ENCODE measurements at places on chromosomes 6 and 20.

DNA sequence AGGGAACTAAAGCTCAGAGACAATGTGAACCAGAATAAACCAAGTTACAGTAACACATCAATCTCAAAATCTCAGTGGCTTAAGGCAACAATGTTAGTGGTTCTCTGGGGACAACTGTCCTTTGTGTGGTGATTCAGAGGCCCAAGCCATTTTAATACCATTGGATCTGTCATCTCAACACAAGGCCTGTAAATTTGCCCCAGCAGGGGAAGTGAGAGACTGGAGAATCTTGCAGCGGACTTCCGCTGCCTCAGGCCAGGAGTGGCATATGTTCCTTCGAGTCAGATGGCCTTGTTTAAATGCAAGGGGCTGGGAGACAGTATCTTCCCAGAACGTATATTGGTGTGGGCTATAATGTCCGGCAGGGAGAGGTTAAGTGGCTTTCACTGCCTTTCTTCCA is 126.0 kb downstream of the CD83 start:
- DNase-seq: no peak

DNA sequence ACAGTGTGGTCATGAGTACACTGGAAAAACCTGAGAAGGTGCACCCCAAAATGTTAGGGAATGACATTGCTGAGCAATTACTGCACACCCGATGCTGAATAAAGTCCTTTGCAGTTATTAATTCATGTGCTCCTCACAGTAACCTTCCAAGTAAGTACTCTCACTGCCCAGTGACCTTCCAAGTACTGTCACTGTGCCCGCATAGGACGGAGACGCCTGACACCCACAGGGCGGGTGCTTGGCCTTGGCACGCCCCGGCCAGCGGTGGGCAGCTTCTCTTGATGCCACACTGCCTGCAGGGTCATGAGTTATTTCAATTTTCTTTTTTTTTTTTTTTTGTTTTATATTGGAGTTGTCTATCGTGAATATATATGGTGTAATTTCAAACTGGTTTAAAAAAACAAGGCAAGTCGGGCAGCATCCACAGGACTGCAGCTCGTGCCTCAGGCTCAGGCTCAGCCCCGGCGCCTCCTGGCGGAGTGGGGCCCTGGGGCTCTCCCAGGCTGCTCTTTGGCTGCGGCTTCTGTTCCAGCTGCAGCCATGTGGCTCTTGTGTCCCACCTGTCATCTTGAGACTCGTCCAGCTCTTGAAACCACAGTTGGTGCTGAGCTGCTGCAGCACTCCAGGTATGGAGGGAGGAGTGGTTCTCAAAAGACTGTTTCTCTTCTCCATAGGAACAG is 27.0 kb downstream of the PNLDC1 start:
- no peak for DNase-seq

GRCh38 chr6:41288030-41288753 is 1.7 kb upstream of the TREM1 start:
- DNase-seq: no peak

GRCh38 chr6:20349225-20349624 is 52.5 kb upstream of the E2F3 start:
- no peak for DNase-seq

DNA sequence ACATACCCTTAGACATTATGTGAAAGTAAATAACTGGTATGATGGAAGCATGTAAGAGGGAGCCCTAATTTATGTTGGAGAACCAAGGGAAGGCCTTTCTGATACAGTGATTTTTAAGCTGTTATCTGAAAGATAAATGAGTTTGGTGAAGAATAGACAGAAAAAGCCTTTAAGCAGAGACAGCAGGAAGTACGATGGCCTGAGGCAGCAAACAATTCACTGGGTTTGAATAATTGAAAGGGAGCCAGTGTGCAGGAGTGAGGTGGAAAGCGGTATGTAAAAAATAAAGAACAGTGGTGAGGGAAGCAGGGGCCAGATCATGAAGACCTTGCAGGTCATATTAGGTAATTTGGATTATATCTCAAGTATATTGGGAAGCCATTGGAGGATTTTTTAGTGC is 4.1 kb upstream of the RAB23 start:
- DNase-seq: no peak

DNA sequence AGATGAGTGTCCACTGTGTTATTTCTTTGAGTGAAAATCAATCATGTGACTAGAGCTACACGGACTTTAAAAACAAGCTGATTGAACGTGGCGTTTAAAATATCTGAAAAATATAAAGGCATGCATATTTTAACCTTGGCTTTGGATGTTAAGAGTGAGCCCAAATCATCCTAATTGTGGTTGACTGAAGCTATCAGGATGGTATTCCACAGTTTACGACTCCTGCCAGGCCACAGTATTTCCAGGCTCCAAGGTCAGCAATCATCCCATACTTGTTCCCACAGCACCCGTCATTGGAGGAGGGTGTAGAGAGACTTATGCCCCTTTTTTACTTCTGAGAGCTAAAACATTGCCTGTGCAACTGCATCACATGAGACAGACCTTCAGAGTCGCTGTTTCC is 43.2 kb upstream of the TMX4 start:
- no peak for DNase-seq

- DNase-seq: no peak
These were observed 29.8 kb upstream of the AHI1 start for GRCh38 chr6:135527116-135527959.

DNA sequence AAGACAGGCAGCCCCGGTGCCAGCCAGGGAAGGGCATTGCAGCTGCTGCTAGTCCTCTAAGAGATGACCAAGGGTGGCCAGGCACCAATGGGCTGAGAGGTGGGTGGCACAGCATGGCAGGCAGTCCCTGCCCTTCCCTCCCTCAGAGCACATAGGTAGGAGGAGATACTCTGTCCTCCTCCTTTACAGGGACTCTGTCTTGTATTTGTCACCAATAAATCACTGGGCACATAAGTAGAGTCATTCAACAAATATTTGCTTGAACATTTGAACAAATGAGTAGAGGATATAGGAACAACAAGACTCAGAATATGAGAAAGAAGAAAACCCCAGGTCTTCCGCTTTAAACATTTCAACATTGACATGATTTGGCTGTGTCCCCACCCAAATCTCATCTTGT is 69.4 kb upstream of the CLDN20 start:
- DNase-seq: no peak

DNA sequence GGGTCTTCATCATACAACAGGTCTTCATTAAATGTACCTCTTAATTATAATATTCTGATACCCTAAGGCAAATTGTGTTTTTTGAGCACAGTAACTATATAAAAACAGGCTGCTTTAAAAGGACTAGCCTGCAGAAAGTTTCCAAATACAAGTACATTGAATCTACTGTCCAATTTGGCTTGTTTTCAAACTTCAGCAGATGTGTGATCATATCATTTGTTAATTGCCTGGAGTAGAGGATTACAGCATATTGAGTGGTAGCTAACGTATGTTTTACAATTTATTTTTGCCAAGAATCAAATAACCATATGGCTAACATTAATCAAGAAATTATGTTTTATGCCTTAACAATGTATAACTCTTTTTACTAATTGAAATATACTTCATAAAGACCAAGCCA is 12.6 kb downstream of the TINAG start:
- DNase-seq: no peak

DNA sequence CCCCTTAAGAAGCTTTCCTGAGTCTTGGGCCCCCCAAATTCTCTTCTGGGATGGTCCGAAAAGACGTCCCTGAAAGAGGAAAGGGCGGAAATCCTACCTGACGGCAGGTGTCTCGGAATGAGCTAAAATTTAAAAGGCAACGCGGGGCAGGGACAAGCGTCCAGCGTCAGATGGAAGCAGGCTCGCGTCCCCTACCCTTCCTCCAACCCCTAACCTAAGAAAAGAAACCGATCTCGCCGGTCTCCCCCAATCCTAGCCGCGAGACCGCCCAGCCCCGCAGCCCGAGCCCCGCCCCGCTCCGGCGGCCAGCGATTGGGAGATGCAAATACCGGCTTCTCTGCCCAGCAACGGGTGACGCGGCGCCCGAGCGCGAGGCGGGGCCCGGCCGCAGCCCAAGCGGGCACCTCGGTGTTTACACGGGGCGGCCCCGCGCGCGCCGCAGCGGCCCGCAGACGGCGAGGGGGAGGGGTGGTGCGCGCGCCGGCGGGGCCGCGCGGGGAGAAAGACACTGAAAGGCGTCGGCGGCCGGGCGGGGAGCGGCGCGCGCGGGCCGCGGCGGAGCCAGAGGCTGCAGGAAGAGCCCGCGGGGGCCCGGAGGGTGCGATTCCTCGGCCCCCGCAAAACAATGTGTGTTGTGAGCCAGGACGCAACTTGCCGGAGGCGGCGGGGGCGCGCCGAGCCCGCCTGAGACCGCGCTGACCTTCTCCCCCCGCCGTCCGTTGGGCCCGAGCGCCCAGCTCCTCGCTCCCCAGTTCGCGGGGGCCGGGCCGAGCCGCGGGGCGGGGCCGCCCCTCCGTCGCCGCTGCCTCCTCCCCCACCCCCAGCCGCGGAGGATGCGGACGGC is at the start of gene SOX12:
TSS of gene SOX12 (plus strand) at position 508 of the 844 bp plus-strand sequence. CDS start 373 bp downstream, outside the sequence.
- DNase-seq: peak; percentile 91

DNA sequence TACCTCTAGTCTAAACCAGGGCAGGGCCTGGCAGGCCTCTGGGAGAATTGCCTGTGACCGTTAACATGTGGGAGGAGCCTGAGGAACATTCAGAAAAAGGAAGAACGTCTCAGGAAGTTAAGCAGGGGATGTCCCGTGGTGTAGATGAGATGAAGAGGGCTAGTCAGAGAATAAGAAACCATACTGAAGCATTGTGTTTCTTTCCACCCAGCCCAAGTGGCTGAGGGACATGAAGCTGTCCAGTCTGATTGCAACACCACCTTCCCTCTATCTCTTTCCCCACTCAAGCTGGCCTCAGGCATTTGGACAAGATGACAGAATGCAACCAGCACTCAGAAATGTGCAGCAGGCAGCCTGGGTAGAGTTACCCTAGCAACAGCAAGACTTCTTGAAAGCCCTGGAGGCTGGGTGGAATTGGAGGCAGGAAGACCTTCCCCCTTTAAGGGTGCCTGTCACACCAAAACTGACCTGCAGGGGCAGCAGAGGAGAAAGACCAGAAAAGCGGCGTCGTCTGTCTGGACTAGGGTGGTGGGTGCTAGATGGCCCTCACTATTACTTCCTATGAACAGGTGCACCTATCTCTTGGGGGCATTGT is 186.1 kb downstream of the UNC5CL start:
- no peak for DNase-seq

GRCh38 chr6:24662236-24662635 is 4.5 kb downstream of the TDP2 start:
- no peak for DNase-seq

DNA sequence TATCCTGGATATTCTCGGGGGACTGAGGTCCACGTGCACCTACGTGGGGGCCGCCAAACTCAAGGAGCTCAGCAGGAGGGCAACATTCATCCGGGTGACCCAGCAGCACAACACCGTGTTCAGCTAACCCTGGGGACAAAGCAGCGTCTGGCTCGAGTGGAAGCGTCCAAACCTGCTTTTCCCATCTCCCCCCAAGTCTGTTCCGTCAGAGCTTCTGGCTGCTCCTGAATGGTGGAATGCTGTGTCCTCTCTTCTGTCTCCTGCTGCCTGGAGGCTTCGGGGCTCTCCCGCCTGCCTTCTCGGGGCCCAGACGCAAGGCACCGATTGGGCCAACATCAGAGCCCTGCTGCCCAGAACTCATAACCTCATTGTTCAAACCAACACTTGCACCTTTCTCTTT is 56.7 kb downstream of the GMPR start:
- no peak for DNase-seq

- DNase-seq: no peak
These were observed 22.8 kb downstream of the BMP7 start for GRCh38 chr20:57243480-57244220.

DNA sequence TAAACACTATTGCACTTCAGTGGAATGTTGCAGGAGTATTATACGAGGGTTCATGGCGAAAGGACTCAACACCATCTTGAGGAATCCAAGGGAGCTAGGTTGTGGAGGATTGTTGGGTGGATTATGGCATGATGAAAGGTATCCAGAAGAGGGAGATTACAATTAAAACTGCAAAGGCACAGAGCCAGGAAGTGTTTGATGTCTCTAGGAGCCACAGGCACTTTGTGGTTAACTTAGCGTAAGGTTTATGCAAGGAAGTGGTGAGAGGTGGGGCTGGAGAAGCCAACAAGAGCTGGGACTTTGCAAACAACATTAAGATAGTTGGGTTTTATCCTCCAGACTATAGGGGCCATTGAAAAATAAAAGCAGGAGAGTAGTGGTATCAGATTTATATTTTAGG is 86.6 kb upstream of the TPD52L1 start:
- DNase-seq: no peak

- DNase-seq: no peak
These were observed 49.7 kb upstream of the TSHZ2 start for GRCh38 chr20:52922436-52922835.

DNA sequence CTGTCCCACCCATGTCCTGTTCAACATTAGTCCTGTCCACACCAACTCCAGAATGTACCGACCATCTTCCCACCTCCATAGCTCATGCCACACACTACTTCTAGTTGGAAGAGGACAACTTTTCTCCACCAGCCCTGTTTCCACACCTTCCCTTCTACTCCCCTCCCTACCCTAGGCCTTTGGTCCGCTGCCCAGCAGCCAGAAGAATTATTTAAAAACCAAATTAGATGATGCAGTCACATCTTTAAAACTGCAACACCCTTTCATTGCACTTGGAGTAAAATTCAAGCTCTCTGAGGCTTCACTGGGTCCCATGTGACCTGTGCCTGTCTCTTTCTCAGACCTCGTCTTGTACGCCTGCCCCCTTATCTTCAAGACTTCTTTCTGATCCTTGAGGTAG is 53.8 kb downstream of the BANF2 start:
- no peak for DNase-seq

DNA sequence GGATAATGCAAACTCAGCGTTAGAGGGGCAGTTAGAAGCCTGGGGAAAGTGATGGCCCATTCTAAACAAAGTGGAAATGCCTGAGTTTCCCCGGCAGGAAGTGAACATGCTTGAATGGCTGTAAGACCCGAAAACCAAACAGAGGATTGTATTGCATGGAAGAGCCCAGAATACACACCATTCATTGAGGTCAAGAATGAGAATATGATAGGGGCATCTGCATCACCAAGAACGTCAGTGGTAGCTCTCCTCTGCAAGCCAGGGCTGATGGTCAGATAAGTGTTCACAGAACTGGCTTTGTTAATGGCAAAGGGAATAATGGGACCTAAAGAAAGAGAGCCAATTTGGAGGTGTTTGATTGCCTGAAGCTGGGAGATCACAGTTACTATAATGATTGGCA is 663.4 kb downstream of the KHDRBS2 start:
- DNase-seq: no peak

- DNase-seq: no peak
These were observed 661.3 kb downstream of the CD109 start for GRCh38 chr6:74357321-74357720.

DNA sequence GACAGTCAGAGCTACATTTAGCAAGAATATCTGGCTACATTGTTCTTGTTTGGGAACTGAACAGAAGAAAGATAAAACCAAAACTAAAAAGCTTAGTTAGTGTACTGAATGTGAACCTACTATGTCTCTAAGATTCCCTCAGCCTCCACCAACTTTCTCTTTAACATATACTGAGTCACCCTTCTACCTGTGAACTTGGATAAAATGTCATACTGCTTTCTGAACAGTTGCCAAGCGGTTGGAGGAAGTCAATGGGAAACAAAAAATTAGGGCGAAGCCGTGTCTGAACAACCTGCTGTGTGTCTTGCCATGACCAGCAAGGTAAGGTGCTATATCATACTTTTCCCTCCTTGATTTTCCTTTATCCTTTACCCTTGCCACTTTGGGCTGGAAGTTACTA is 243.5 kb downstream of the BTBD9 start:
- DNase-seq: no peak

GRCh38 chr6:36139431-36139830 is 9.1 kb downstream of the MAPK13 start:
- peak; percentile 79 for DNase-seq

Measured in SK-N-SH (cell line).